G401 (cell line): ENCODE measurements at places on chromosomes 3 and 15. TPM values are rescaled to one million over a fixed set of nuclear protein-coding genes. Genes with fewer than 3 reads are reported as not detected.

- DNase-seq, result no peak
These were observed 856 bp downstream of the ZBTB38 start for GRCh38 chr3:141368925-141369794.

DNA sequence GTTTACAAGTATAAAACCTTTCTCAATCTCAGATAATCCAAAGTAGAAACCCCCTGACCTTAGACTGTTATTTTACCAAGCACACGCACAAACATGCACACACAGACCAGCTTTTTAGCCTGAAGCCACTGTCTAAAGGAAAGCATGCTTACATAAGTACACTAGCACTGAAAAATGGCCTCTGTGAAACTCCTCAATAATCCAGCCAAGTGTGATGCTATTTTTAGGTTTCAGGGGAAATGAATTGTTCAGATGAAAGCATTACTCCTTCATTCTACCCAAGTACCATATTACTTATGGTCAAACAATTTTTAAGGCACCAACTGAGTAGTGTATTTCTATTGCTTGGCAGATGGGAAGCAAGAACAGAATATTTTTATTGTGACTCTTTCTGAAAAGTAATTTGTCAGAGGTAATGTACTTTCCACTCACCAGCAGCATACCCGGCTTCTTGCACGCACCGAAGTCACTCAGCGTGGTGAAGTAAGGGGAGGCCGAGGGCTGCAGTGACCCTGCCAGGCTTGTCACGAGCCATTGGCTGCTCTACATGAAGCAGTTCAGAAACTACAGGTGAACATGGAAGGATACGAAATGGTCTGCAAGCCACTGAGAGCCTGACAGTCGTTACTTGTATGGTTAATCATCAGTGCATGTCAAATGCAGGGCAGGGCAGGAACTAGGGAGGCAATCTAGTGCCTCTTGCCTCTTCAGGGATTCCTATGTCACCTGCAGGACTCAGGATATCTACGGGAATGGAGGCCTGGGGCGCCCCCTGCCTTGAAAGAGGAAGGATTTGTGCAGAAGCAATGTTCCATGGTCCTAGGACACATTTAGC, 106.7 kb downstream of the GABRB3 start:
- peak; percentile 86 for DNase-seq

- no peak for DNase-seq
These were observed 619.2 kb downstream of the NAALADL2 start for GRCh38 chr3:175478301-175478700.

The IGDCC3 gene
- 7.9 and 20.1 TPM in 2 replicates for total RNA-seq

DNA sequence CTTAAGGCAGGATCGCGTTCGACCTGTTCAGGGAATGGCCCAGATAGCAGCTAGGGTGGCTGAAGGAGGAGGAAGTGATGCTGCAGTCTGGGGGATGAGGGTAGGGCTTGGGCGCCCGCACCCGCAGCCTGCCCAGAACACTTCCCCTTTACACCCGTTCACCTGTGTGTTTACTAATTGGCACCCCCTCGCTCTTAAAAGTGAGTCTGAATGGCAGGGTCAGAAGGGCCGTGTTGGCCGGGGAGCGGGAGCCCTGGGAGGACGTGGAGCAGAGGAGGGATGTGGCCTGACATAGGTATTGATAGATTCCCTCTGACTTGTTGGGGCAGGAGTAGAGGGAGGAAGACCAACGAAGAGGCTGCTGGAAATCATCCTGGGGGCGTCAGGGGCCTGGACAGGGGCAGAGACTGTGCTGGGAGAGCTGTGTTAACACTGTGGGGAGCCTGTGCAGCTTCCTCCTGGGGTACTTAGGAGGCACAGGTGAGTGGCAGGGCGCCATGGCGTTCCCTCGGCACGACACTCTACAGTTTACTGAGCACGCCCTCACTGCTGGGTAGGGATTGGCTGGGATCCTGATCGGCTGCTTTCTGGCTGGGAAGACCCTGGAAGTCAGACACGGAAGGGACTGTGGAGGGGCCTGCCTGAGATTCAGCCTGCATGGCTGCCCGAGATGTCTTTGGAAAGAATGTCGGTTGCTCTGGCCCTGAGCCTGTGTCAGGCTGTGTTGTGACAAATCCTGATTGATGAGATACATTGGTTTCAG, 51.7 kb downstream of the SLC6A6 start:
- no peak for DNase-seq

- DNase-seq, result no peak
These were observed 6.1 kb upstream of the SFMBT1 start for GRCh38 chr3:53051929-53052328.

- DNase-seq, result no peak
These were observed 15.9 kb downstream of the SHF start for GRCh38 chr15:45171912-45172311.

The HIGD2B gene
- not detected in 2 replicates for total RNA-seq

GRCh38 chr3:161026612-161027510, 78.3 kb downstream of the B3GALNT1 start:
- no peak for DNase-seq

DNA sequence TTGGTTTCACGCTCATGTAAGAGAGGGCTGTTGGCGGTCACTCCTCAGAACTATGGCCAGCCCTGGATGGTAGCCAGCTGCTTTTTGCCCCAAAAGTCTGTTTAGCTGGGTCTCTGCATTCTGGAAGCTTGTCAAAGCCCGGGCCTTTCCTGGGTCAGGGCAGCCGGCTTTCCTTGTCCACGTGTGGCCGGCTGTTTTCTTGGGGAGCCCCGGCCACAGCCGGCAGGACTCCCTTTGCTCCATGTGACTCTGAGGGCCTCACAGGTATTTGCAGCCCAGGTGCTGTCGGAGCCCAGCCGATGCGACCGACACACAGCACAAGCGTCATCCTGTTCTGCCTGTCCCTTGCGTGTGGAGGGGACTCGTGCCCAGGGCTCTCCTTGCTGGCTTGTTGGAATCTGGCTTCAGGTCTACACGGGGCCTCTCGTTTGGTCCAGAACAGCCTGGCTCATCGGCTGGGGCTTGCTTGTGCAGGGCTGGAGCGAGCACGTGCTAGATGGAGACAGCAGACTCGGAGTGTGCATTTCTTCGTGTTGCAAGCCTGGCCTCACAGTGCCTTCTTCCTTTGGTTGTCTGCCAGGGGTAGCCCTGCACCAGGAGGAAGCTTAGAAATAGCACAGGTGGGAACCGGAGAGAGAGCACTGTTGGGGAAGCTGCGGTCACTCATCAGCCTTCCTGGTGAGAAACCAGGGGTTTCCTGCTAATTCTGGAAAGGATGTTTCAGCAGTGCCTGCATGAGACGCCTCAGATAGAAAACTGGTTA, 51.5 kb downstream of the PGPEP1L start:
- DNase-seq, result peak; percentile 43

DNA sequence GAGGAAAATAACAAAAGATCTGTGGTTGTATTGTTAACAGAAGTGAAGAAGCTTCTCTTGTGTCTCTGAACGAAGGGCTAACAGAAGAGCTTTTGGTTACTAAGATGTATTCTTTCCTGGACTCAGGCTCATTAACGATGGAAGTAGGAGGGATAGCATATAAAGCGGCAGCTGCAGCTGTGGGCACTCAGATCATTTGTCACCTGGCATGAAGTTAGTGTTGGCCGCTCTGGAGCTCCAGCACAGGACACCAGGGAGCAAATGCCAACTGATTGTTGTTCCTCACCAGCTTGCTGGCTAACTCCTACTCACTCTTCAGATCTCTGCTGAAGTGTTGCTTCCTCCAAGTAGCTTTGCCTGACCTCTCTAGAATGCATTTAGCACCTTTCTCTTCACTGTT, 15.5 kb upstream of the SLITRK3 start:
- no peak for DNase-seq

- no peak for DNase-seq
These were observed 141.6 kb upstream of the SLC2A2 start for GRCh38 chr3:171168086-171168485.

DNA sequence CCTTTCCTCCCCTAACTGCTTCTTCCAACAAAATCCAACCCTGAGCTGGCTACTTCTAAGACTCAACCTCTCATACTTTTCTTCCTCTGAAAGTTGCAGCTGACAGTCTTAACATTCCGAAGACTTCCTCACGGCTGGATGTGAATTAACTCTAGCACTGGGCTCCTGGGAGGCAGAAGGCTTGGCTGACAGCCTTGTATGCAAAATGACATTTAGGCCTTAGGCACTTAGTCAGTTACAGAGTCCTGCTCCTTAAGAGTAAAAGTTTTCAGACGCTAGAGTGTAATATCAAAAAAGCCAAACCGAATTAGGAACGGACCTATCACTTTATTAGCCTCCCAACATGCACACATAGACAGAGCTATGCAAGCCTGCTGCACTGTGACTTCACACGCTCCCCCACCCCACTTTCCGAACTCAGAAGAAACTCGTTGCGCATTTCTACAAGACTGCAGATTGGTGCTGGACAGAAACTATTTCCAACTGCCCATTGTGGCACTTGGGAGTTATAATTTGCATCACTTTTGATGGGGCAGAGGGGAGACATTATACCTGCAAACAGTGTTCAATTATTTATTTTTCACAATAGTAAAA, 15.5 kb upstream of the ANXA2 start:
- DNase-seq, result no peak

- no peak for DNase-seq
These were observed 28.9 kb downstream of the FAM43A start for GRCh38 chr3:194714564-194714963.

DNA sequence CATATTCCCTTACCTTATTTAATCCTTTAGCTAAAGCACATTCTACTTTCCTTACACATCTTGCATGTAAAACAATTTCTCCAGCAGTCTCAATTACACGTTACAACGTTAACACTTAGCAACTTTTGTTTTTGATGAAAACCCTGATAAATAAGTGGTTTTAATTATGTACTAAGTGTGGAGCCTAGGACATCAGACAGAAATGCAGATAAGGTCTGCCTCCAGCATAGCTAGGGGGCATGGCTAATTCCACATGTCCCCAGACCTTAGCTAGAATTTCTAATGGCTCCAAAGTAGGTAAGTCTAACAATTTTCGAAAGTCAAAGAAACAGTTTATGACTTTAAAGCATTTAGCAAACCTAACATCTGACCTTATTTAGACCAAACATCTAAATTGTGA, 77.4 kb upstream of the TERB2 start:
- DNase-seq, result no peak

The IL17RB gene
- total RNA-seq, result 0.12 and 0.54 TPM in 2 replicates

- peak; percentile 3 for DNase-seq
These were observed 28.6 kb downstream of the SOX14 start for GRCh38 chr3:137792626-137793271.

GRCh38 chr3:124886168-124887056, 753 bp downstream of the ITGB5 start:
- no peak for DNase-seq

The MRPL47 gene
- total RNA-seq, result 70.3 and 115 TPM in 2 replicates

The SERPINI2 gene
- not detected in 2 replicates for total RNA-seq

The SST gene
- not detected in 2 replicates for total RNA-seq

- no peak for DNase-seq
These were observed 44.3 kb upstream of the TM4SF4 start for GRCh38 chr3:149430216-149430615.

The KIF15 gene
- 13.5 and 16.0 TPM in 2 replicates for total RNA-seq

DNA sequence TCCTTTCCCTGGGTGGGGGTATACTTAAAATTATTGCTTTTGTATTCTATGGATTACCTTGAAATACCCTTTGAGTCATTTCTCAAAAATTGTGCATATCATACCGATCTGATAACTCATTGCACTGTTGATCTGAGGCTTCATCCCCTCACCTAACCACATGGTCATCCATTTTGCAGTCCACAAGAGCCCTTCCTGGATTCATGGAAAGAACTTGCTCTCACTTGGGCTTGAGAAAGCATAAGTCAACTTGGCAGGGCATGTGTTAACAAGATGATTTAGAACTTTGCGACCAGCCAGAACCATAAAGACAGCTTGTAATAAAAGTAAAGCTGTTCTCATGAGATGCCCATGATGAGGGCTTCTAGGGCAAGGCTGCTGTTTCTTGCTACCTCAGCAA, 22.2 kb downstream of the MME start:
- no peak for DNase-seq

The OCA2 gene
- total RNA-seq, result 4.1 TPM in 2 replicates

DNA sequence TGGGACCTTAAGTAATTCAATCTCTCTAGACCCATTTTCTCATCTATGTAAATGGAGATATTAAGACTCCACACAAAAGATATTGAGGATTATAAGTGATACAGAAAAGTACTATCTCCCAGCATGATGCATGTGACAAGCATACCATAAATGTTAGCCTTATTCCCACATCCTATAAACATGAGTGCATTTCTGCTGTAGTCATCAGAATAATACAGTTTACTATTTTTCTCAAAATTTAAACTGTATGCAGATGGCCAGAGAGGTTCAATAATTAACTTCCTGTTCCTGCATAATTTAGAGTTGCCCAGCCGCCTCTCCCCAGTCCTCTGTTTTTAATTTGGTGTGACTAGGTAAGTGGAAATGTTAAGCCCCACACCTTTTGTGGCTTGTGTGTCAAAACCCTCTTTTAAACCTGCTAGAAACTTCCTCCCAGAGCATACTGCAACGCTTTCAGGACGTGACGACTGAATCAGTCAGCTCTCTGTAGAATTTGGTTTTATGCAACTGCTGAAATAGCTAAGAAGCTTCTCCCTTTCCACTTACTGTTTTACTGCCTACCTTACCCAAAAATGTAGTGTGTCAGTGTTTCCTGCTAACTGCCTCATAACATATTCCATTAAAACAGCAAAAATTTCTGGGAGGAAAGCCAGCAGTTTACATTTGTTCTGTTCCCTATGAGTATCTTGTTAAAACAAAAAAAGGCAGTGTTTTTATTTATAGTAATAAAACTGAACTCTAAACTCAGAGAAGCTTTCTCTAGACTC, 1037.9 kb downstream of the EPHA3 start:
- no peak for DNase-seq

- no peak for DNase-seq
These were observed 82.2 kb upstream of the CBLB start for GRCh38 chr3:105950881-105951600.

The HTR3E gene
- total RNA-seq, result not detected in 2 replicates

The COL6A5 gene
- total RNA-seq, result not detected in 2 replicates

The TJP1 gene
- total RNA-seq, result 36.8 and 59.5 TPM in 2 replicates

The ATP10A gene
- total RNA-seq, result 9.2 and 14.1 TPM in 2 replicates

The C2CD4A gene
- not detected in 2 replicates for total RNA-seq

The RBMS3 gene
- 0.20 and 2.3 TPM in 2 replicates for total RNA-seq

The WDR5B gene
- total RNA-seq, result 1.5 and 3.5 TPM in 2 replicates

The GRAMD2A gene
- not detected in 2 replicates for total RNA-seq

GRCh38 chr3:42351207-42351606, 59.2 kb downstream of the LYZL4 start:
- peak; percentile 11 for DNase-seq

- DNase-seq, result no peak
These were observed 23.5 kb downstream of the ANP32A start for GRCh38 chr15:68797191-68797590.

GRCh38 chr15:60773255-60773654, 294.3 kb upstream of the ICE2 start:
- no peak for DNase-seq

The ARHGEF26 gene
- 10.6 and 12.8 TPM in 2 replicates for total RNA-seq

DNA sequence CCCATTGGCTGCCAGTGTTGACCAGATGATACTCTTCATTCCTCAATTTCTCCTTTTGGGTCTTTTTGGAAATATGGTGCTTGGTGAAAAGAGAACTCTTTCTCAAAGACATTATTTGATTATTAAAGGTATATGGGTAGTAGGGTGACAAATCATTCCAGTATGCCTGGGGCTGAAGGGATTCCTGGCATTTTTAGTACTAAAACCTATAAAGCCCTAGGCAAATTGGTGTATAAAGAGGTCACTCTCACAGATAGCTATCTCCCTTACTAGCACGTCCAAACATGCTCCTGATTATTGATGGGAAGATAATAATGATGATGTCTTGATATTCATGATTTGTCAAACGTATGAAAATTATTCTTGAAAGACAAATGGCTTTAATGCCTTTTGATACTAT, 1.1 kb downstream of the GABRR3 start:
- DNase-seq, result no peak
